ENCODE measurements at places on chromosomes 1 and 21.

DNA sequence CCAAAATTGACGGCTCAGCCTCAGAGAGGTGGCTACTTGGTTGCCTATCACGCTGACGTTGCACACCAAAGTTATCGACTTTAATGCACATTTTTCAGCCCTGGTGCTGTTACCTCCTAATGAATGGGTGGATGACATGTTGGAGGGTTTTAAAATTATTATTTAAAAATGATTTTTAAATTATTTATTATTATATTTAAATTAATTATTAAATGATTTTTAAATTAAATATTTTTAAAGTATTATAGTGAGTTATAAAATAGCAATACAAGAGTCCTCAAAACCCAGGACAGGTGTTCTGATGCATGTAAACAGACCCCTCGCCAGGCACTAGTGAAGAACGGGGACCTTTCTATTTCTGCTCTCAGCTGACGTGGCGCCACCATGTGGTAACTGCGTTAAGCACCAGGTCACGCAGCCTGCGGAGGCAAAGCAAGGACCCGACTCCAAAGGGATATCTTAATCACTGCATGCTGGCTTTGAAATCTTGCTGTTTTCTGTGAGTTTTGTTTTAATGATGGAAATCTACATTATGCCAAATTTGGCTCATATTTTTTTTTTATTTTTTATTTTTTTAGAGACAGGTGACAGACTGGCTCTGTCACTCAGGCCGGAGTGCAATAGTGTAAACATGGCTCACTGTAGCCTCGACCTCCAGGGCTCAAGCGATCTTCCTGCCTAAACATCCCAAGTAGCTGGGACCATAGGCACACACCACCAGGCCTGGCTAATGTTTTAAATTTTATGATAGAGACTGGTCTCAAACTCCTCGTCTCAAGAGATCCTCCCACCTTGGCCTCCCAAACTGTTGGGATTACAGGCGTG, 22.6 kb downstream of the CASP9 start:
- DNase-seq = peak; percentile 47

GRCh38 chr1:24360681-24361080, 41.5 kb downstream of the GRHL3 start:
- no peak for DNase-seq

DNA sequence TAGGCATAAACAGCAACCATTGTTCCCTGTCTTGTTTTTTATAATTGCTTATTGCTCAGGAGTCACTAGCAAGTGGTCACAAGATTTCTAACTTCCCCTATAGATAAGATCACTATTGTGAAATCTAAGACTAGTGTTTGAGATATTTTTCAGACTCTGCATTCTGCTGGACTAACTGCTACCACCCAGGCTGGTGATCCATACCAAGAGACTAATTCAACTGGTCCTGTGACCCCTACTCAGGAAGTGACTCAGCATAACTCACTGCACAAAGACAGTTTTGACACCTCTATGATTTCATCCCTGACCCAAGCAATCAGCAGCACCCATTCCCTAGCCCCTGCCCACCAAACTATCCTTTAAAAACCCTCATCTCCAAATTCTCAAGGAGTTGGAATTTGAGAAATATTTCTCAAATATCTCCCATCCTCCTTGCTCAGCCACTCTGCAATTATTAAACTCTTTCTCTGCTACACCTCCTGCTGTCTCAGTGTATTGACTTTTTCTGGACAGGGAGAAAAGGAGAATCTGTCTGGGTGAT, 52.7 kb downstream of the TRIM33 start:
- peak; percentile 92 for DNase-seq

DNA sequence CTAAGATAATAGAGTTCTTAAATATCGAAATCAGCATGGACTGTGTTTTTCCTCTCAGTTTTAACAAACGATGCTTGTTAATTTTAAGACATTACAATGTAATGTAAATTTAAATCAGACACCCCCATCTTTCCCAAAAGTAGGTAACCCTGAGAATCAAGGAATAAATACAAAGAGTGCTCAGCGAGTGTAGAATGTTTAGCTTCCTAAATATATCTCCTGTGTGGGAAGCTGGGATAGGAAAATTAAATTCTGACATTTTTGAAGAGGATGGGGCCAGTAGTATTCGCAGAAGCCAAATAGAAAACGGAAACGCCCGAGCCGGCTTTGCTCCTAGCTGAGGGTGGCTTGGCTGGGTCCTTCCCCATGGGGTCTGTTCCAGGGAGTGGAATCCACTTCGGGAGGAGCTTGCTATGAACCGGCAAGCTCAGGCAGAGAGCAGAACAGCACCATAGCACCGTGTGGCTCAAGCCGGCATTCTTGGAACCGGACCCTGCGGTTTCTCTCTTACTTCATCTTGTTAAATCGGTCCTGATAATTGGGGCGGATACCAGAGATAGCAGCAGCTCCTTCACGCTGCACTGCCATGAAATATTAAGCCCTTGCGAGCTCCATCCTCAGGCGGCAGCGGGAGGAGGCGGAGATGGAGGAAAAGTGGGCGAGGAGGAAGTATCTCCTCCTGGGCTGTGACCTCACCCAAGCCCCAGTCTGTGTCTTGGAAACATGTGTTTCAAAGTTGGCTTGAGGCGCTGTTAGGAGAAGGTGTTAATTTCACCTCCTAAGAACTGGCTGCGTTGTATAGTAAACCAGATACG, 24.9 kb downstream of the MAP3K7CL start:
- peak; percentile 80 for DNase-seq

DNA sequence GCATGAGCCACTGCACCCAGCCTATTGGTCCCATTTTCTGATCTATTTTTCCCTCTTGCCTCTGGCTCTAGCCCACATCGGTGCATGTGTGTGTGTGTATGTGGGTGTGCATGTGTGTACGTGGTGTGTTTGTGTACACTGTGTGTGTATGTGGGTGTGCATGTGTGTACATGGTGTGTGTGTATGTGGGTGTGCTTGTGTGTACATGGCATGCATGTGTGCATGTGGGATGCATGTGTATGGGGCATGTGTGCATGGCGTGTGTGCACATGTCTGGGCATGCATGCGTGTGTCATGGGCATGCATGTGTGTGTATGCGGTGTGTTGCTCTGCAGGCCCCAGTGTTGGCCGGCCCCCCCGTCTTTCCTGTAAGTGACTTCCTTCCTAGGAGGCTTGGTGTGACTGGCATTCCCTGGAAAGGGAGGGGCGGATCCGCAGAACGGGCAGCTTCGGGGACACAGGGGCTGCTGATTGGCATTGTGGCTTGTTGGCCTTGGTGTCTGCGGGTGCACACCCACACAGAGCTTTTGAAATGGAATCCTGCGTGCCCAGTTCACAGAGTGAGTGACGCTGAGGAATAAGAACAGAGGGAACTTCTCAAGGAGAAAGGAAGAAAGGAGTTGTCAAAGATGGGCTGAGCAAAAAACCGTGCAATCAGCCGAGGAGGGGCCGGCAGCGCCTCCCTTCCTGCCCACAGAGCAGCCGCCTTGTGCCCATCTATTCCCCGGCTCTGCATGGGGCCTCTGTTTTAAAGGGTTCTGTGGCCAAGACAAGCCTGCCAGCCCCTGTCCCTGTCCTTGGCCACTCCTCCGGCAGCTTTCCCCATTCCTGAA, 8.0 kb downstream of the PDXK start:
- no peak for DNase-seq

DNA sequence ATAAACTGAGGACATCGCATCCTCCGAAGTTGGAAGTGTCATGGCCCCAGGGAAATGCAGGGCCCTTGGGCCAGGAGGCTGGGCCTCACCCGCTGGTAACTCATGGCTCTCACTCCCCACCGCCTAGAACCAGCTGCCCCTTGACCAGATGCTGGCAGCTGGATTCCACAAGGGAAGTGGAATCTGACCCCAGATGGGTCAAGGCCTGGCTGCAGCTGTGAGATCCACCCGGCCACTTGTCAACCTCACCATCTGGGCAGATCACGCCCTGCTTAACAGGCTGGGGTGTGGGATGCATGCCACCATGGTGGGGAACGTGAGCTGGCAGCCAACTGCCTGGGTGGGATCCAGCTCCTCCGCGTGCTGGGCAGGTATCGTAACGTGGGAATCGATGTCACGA, 25.5 kb downstream of the KCNAB2 start:
- no peak for DNase-seq

- DNase-seq = no peak
These were observed 58.4 kb upstream of the ATP1B1 start for GRCh38 chr1:169048043-169048442.

GRCh38 chr1:180254854-180255253, 24.8 kb downstream of the LHX4 start:
- no peak for DNase-seq

- peak; percentile 28 for DNase-seq
These were observed 4.0 kb upstream of the NKAIN1 start for GRCh38 chr1:31243501-31244286.

DNA sequence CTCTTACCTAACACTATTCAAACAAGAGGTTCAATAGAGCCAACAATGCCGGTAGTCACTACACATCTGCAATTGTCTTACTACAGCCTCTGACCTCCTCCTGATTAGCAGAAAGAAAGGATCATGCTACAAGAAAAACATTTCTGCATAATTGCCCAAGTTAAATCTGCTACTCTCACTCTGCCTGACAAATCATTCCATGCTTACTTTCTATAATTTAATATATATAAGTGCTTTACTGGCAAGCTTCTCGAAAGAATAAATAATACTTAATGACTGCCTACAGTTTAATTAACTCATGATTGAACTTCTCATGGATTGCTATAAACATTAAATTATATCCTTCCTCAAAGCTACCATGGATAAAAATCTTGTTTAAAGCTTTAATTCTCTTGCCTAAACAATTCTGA, 156.0 kb downstream of the SLC45A1 start:
- DNase-seq = no peak

Measured in iris pigment epithelial cell (primary cell).